D721Med (cell line): ENCODE measurements at places on chromosomes 16 and 17.
A peak's percentile ranks its signal among the peaks of the same experiment; 100 is the strongest.

DNA sequence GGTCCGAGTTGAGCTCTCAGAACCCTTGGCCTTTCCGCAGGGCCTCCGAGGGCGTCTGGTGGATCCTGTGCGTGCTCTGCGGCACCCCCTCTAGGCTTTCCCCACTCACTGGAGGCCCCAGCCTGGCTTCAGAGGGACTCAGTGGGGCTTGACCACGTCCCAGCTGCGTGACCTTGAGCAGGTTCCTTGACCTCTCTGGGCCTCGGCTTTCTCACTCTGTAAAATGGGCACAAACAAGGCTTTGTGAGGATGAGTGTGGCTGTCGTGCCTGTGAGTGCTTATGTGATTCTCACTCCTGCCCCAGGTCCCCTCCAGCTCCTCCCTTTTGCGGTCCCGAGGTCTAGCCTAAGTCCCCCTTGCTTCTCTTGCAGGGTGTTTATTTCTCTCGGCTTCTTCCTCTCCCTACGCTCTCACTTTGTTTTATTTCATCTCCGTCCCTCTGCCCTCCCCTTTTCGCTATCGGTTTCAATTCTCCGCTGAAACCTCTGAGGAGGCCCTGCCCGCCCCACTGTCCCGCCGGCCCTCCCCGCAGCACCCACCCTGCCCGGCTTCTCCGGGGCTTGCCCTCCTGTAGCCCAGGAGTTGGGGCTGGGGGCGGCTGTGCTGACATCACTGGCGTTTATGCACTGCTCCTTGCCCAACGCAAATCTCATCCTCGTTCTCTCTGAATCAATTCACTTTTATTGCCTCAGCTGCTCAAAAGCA is 82.3 kb upstream of the CBX4 start:
- no peak for DNase-seq

DNA sequence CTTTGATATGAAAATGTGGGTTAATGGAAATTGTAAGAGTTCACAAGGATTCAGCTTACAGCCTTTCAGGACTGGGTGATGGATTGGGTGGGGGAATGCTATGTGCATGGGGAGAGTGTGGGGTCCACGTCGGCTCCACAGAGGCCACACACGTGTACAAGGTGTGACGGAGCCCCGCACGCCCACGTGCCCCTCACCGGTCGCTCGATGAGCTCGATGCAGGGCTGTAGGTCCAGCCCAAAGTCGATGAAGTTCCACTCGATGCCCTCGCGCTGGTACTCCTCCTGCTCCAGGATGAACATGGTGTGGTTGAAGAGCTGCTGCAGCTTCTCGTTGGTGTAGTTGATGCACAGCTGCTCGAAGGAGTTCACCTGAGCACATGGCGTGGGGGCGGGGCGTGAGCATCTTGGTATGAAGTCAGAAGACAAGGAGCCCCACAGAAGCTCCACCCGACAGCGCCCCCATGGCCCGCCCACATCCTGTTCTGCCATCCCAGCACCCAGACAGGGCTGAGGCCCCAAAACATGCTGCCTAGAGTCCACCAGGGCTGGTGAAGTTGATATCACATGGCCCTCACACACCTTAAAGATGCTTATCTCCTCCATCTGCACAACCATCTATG is 99.1 kb downstream of the MYH11 start:
- no peak for DNase-seq

DNA sequence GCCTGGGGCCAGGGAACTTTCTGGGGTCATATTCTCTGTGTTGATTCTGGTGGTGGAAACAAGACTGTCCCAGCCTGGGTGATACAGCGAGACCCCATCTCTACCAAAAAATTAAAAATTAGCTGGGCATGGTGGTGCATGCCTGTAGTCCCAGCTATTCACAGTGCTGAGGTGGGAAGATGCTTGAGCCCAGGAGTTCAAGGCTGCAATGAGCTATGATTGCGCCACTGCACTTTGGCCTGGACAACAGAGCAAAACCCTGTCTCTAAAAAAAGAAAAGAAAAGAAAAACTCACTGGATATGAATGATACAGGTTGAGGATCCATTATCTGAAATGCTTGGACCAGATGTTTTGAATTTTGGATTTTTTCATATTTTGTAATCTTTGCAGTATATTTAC is 13.6 kb downstream of the SCGB1C2 start:
- DNase-seq = no peak

DNA sequence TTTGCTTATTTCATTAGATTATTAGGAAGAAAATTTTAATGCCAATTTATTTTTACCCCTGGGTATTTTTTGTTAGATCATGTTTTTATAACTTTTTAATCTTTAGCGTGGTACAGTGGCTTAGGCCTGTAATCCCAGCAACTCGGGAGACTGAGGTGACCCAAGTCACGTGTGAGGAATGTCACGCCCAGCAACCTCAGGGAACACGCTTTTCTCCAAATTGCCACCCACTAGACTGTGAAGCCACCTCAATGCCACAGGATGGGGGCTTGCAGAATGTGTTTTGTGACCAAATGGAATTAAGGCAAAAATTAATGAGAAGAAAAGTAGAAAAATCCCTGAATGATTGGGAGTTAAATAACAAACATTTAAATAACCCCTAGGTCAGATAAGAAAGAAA is 141.8 kb downstream of the LAT start:
- DNase-seq = no peak

- no peak for DNase-seq
These were observed 111.7 kb upstream of the MAF start for GRCh38 chr16:79712276-79712675.

DNA sequence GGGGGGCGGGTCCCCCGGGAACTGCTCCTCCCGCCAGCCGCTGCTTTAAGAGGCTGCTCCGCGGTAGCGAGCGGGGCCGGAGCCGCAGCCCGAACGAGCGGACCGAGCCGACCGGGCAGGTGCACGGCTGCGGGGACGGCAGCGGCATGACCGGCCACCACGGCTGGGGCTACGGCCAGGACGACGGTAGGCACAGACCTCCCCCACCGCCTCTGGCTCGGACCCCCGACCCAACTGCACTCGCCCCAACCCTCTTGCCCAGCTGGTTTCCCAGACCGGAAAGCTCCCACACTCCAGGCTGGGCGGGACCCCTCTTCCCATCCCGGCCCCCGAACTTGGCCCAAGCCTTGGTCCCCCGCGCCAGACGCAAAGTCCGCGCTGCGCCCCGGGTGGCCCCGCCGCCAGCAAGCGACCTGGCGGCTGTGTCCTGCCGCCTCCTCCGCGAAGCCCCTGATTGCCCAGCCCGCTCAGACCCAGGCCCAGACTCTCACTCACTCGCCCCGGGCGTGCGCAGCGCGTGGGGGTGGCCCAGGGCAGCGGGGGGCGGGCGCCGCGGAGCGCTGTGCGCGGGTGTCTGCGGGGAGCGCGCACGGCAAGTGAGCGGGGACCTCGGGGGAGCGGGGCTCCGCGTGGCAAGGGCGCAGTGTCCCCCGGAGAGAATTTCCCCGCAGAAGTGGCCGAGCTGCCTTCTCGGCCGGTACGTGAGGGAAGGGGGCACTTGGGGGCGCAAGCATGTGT is at the start of gene CA7:
TSS of gene CA7 (plus strand) at position 73 of the 738 bp plus-strand sequence. CDS start at position 147, 74 bp downstream.
- DNase-seq = no peak

DNA sequence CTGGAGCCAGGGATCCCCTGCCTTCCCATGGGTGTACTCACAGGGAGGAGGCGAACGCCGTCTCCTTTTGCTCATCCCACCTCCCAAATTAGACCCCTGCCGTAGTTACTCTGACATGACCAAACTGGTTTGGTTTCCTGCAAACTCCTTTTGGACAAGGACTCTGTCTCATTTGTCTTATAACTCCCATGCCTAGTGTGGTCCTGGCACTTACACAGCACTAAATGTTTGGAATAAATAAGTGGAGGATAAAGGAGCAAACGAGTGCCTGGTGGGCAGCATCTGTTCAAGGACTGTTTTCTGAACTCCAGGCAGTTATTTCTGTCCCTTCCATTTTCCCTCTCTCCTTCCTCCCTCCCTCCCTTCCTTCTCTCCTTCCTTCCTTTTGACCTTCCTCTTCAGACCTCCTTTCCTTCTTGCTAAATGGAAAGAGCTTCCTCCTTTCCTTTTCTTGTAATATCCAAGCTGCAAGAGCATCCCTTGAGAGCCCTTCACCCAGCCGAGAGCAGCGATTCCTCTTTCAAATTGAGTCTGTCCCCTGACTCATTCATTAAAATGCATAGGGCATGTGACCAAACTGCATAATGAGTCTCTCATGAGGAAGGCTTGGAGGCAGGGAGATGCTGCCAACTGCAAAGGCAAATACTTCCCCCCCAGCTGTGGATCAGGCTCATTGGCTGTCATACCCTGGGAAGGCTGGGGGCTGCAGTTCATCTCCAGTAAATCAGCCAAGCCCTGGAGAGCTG is 36.8 kb downstream of the CHD9 start:
- DNase-seq = no peak

DNA sequence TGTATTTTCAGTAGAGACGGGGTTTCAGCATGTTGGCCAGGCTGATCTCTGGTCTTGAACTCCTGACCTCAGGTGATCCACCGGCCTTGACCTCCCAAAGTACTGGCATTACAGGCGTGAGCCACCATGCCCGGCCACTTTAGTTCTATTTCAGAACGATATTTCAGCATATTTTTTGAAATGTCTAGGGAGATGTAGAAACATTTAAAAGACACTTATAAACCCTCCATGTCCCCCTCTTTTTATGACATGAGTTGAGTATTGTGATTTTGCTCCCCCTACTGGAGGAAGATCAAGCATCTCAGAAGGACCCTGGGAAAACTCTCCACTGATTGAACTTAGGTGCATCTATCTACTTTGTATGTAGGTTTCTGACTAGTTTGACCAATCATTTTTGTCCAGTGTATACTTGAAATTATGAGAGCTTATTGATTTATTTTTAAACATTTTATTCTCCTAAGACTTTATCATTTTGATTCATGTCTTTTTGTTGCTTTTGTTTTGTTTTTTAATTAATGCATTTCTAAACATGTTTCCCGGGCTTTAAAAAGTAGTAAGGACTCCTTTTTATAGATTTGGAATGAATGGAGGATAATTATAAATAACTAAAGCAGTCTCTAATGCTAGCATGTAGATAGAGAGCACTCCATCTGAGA is 105.1 kb downstream of the CHD9 start:
- DNase-seq = no peak

DNA sequence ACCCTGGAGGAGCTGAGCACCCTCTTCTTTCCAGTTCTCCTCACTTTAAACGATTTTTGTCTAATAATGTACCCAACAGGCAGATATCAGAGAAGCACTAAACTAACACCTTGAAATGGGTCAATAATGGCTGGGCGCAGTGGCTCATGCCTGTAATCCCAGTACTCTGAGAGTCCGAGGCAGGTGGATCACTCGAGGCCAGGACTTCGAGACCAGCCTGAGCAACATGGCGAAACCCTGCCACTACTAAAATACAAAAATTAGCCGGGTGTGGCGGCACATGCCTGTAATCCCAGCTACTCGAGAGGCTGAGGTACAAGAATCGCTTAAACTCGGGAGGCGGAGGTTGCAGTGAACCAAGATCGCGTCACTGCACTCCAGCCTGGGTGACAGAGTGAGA is 57.4 kb downstream of the ZFHX3 start:
- DNase-seq = no peak

- DNase-seq = no peak
These were observed 9.2 kb downstream of the CACNG1 start for GRCh38 chr17:67053438-67054000.

- no peak for DNase-seq
These were observed 7.4 kb downstream of the ZNF629 start for GRCh38 chr16:30779596-30779995.

DNA sequence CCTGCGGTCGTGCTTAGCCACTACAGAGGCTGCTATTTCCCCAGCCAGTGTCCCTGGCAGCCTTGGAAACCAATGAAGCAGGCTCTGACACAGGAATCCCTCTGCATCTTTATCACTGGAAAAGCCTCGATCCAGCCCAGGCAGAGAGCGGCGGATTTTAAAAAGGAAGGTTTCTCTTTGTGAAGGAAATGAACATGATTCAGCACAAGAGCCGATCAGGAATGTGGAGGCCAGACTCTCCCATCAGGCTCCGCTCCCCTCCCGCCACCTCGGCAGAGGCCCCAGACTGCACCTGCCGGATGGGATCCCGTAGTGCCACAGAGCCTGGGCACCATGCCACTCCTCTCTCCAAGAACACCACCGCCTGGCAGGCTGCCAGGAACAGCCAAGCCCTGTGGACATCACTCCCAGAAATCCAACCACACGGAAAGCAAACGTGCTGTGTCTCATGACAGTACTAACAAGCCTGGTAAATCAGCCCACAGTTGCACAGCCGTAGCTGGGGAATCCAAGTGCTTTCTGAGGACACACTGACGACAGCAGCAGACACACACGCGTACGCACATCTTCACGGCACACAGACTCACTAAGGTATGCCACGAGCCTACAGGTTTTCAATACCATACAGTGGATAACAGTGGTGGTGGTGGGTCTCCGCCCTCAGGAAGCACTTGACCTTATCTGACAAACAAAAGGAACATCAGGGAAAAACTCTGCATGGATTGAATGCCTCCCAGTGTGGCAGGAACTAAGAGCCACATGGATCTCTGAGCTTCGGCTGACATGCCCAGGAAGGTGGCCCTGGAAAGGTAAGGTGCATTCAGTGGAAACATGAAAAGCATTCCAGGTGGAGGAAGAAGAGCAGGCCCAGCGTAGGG is 5.4 kb downstream of the LRRC75A start:
- DNase-seq = peak; percentile 1

- DNase-seq = no peak
These were observed 80.7 kb downstream of the TTC19 start for GRCh38 chr17:16080366-16080765.

GRCh38 chr17:49899191-49899485 is 51.3 kb upstream of the TAC4 start:
- DNase-seq = no peak

DNA sequence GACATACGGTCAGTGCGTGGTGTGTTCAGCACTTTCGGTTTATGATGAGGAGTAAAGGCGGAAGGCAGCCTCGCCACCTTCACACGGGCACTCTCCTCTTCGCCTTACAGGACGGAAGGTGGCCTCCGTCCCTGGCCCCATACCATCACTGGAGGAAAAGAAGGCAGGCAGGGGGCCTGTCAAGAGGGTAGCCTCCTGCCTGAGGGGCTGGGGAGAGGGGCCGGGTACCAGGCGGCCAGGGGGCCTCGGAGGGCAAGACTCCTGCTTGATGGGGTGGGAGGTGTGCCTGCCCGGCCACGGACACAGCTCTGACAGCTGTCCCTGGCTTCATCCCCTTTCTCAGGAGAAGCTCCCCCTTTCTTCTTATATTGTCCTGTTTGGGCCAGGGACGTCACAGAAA is 15.6 kb upstream of the SLC38A8 start:
- no peak for DNase-seq

GRCh38 chr17:31467502-31468256 is 76.2 kb downstream of the RAB11FIP4 start:
- DNase-seq = no peak

- no peak for DNase-seq
These were observed 28.0 kb downstream of the GNA13 start for GRCh38 chr17:65028545-65028843.

- no peak for DNase-seq
These were observed 24.8 kb downstream of the CCR7 start for GRCh38 chr17:40540448-40540847.

- no peak for DNase-seq
These were observed 132.6 kb downstream of the PITPNC1 start for GRCh38 chr17:67509390-67510287.
